ENCODE measurements at places on chromosomes 11 and 22.

- no peak for DNase-seq
Measured at GRCh38 chr11:102551169-102551781, 20.7 kb upstream of the MMP7 start.

- DNase-seq: no peak
Measured at GRCh38 chr22:17116572-17117330, 4.4 kb downstream of the TMEM121B start.

GRCh38 chr11:47186076-47186699 is at the start of gene PACSIN3:
TSS of gene PACSIN3 (minus strand) at chr11:47186434. CDS start at chr11:47182727, 3,707 bp downstream.
- no peak for DNase-seq

DNA sequence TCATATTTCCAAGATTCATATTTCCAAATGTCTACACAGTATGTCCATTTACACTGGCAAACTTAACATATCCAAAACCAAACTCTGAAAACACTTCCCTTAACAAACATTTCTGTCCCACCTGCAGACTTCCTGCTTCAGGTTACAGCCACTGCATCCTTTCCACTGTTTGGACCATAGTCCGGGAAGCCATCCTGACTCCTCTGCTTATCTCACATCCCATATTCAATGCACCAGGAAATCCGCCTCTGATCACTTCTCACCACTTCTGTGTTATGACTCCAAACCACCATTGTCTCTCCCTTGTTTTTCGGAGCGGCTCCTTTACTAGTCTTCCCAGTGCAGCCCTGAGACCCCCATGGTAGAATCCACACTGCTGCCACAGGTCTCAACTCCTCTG is 30.1 kb downstream of the HIRA start:
- no peak for DNase-seq

DNA sequence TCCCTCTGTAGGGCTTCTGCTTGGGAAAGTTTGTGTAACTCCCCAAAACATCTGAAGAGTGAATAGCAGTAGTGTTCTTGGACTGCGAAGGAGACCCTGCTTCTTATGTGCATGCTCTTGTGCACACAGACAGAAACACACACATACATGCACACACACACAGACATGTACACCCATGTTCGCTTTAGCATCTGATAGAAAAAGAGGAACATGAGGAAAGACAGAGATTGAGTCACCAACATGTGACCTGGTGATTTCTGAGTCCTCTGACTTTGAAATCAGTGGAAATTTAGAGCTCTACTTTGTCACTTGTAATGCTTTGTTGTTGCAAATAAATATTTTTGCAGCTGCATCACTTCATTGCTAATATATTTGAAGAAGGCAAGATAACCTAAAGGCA is 23.8 kb downstream of the CD44 start:
- no peak for DNase-seq
